ENCODE measurements at places on chromosomes 4 and X. TPM values are rescaled to one million over a fixed set of nuclear protein-coding genes. Genes with fewer than 3 reads are reported as not detected.

- no peak for DNase-seq
These were observed 906.5 kb downstream of the FAT4 start for GRCh38 chr4:126221282-126221681.

Gene RELL1
- total RNA-seq, result 78.4 TPM

DNA sequence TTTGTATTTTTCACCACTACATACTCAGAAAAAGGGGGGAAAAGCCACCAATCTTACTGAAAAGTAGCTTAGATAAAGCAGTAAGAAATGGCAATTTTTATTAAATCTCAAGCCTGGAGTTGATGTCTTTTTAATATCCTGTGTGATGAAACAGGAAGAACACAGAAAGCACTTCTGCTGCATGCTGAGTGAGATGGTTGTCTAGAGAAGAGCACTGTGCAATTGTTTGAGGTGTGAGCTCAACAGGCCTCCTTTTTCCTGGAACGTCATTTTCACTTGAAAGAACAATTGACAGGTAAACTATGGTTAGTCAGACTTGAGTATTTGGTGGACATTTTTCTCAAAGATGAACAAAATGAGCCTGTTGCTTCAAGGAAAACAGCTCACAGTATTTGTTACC, 73.9 kb downstream of the RTL5 start:
- DNase-seq, result peak; percentile 8

DNA sequence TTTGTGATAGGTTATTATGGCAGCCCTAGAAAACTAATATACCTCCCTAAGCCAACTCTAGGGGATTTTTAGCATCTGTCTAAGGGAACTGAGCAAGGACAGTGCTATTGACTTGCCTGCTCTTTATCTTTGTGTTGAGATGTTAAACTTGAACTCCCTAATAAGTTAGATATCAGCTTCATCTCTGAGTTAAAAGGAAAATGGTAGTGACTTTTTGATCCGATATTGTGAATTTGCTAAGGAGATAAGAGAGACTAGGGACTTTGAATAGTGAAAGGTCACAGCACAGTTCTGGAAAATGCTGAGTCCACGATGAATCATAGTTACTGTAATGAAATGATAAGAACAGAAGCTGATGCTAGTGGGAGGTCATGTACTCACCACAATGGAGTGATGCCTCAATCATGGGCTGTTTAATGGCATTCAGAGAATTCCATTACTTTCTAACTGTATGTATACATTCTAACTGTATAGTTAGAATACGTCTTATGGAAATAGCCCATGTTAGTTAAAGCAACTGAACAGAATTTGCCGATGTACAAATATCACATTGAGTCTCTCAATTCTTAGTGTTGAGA, 147.2 kb downstream of the GLRA3 start:
- no peak for DNase-seq

- no peak for DNase-seq
These were observed 27.5 kb upstream of the VBP1 start for GRCh38 chrX:155188786-155189185.

Measured in lower leg skin (tissue), 4 donors.